Articular chondrocyte of knee joint (primary cell): ENCODE measurements at places on chromosomes 7 and 10. TPM values are rescaled to one million over a fixed set of nuclear protein-coding genes. Genes with fewer than 3 reads are reported as not detected.

C10orf62 gene
- 0.32 and 0.52 TPM in 2 replicates for total RNA-seq

NPTX2 gene
- total RNA-seq = 0.43 and 1.6 TPM in 2 replicates

CHST15 gene
- total RNA-seq = 43.9 and 73.6 TPM in 2 replicates

CYP3A4 gene
- total RNA-seq = not detected in 2 replicates

PTF1A gene
- total RNA-seq = not detected in 2 replicates

NAT16 gene
- 0.11 TPM in 1 of 2 replicates, not detected in the other for total RNA-seq

CABCOCO1 gene
- 3.8 and 6.8 TPM in 2 replicates for total RNA-seq

ERVW-1 gene
- not detected in 2 replicates for total RNA-seq

C7orf33 gene
- total RNA-seq = not detected in 2 replicates

KLF14 gene
- total RNA-seq = 0.13 TPM in 1 of 2 replicates, not detected in the other

SLC13A1 gene
- total RNA-seq = not detected in 2 replicates

LEP gene
- 0.11 TPM in 1 of 2 replicates, not detected in the other for total RNA-seq

TRPV6 gene
- total RNA-seq = not detected in 2 replicates

DNA2 gene
- 5.1 and 12.2 TPM in 2 replicates for total RNA-seq

CC2D2B gene
- total RNA-seq = 0.13 and 0.65 TPM in 2 replicates

TBX20 gene
- total RNA-seq = 0.11 and 0.13 TPM in 2 replicates

TMEM229A gene
- not detected in 2 replicates for total RNA-seq

PAXIP1 gene
- 7.8 and 8.0 TPM in 2 replicates for total RNA-seq

LIPK gene
- total RNA-seq = not detected in 2 replicates

FANK1 gene
- 4.0 and 4.8 TPM in 2 replicates for total RNA-seq

BTRC gene
- 11.5 and 14.7 TPM in 2 replicates for total RNA-seq

FMC1 gene
- total RNA-seq = 5.7 and 6.4 TPM in 2 replicates

PLAC9 gene
- 25.4 and 28.7 TPM in 2 replicates for total RNA-seq

OR2A7 gene
- 1.9 and 2.6 TPM in 2 replicates for total RNA-seq

LRRC18 gene
- not detected in 2 replicates for total RNA-seq

AGAP9 gene
- total RNA-seq = 4.8 and 7.5 TPM in 2 replicates

PON3 gene
- 1.6 and 2.6 TPM in 2 replicates for total RNA-seq

SEMA4G gene
- 0.26 and 0.43 TPM in 2 replicates for total RNA-seq

EN2 gene
- not detected in 2 replicates for total RNA-seq

TECTB gene
- total RNA-seq = under 0.01 TPM in 1 of 2 replicates, not detected in the other

ZNF804B gene
- not detected in 2 replicates for total RNA-seq

LIPF gene
- total RNA-seq = not detected in 2 replicates

CCDC172 gene
- not detected in 2 replicates for total RNA-seq

CALML5 gene
- not detected in 2 replicates for total RNA-seq

HTRA1 gene
- 211 and 270 TPM in 2 replicates for total RNA-seq

ATOH7 gene
- total RNA-seq = 0.11 TPM in 1 of 2 replicates, not detected in the other

CLDN3 gene
- total RNA-seq = 0.11 TPM in 1 of 2 replicates, not detected in the other
